ENCODE measurements at places on chromosomes 1 and 21.

GRCh38 chr1:205669341-205670149 lies 10.8 kb downstream of the SLC45A3 start:
- no peak for DNase-seq

DNA sequence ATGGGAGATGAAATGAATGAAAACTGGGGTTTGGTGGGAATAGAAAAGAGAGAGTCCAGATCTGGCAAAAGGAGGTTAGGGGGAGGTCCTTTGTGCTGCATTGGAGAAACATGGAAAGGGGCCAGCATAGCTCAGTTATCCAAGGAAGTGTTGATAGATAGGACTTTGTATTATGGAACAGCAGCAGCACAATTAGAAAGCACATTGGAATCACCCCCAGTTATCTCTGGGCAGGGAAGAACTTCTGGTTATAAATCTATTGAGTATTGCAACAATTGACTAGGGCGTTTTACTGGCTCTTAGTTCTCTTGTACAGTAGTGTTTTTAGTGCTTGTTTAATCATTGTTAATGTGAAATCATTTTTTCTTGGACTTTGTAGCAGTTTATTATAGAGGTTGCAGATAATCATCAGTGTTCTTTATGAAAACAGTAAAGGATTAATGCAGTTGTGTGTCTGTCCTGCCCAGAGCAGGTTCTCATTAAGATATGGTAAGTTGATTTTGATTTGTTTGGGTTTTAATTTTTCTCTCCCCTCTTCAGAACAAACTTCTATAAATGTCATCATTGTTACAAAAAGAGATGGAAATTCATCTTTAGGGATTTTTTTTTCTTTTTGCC lies 76.6 kb downstream of the NR5A2 start:
- no peak for DNase-seq

DNA sequence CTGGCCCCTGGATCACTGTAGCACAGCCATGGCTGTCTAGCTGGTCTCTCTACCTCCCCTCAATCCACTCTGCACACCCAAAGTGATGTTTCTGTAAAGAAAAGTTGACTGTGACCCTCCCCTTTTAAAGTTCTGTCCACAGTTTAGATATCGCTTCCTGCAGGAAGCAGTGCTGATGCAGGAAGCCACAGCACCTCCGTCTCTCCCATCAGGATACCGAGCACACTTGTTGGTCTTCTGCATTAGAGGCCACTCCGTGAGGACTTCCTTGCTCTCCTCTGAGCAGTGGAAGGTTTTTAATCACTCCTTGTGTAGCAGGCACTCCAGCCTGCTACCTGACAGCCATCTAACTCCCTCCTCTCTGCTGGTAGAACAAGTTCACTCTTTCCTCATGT lies 69.5 kb downstream of the GADD45A start:
- no peak for DNase-seq

GRCh38 chr1:27719286-27720251 lies 6.2 kb upstream of the FAM76A start:
- DNase-seq: no peak

DNA sequence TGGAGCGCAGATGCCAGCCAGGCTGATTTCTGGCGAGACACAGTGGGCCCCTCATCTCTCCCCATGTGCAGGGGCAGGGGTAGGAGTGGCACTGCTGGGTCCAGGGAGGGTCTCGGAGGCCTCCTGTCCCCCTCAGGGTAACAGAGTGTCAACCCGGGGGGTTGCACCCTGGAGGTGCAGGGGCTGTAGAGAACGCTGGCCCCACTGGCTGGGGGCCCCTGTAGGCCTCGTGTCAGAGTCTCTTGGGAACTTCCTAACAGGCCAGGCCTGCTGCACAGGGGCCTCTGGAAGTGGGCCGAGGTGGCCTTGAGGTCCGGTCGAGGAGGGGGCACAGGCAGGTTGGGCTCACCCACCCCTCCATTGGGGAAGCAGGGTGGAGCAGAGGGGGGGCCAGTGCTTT lies 38.9 kb upstream of the AJAP1 start:
- no peak for DNase-seq

DNA sequence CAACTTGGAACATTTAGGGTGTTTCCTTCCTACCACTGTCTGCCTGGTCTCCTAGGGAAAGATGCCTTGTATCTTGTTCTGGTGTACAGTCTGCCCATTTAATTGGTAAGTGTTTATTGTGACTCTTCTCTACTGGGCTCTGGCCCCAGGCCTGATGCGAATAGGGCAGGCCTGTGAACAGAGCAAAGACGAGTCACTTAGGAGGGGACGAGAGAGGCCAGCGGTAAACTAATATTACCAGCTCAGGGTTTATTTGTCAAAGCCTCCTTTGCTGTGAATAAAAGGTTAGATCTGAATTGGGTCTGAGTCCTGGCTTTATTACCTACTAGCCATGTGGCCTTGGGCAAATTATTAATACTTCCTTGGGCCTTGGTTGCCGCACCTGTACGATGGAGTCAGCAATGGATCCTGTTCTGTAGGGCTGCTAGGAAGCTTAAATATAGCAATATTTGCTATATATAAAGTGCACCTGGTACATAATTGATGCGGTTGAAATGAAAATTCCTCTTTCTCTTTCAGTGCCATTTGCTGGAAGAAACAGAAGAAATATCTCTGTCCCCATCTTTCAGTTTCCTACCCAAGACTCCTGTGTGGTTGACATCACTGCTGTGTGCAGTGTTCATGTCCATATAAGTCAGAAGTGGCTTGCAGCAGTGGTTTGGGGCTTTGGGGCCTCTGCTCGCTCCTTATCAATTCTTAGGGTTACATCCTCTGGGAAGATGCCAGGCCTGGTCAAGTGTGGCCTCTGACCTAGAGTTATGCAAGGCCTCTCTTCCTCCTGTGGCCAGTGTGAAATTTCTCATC lies 32.4 kb downstream of the MAPKAPK2 start:
- DNase-seq: no peak

DNA sequence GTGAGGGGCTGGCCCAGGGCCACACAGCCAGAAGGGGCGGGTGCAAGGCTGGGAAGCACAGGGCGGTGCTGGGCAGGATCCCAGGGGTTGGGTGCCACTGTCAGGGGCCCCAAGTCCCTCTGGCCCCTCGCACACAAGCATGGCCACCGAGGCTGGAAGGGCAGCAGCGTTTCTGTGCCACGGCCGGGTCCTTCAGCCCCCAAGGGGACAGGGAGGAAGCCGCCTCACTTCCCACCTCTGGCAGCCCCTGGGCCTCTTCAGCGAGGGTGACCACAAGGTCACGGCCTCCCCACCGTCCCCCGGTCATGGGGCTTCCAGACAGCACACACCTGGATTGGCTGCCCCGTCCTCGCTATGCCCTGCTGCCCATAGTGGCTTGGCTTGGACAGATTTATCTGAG lies 77.1 kb upstream of the TTC34 start:
- DNase-seq: no peak
